Body of pancreas (tissue), 4 donors: ENCODE measurements at places on chromosomes 7 and 10.

DNA sequence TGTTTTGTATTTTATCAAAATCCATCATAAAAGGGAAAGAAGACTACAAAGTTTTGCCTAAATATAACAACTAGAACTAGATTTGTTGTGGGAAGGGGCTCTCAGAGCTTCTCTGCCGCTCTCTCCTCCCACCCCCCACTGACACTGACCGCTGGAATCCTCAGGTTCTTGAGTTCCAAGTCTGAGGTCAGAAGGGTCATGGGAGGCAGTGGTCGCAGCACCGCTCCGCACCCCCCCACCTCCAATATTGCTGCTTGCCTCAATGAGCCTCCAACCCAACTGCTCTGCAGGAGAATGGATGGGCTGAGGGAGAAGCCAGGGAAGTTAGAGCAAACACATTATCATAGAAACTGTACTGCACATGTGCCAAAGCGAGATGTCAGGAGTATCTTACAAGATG, 359.4 kb downstream of the GRID1 start:
- no peak for DNase-seq

GRCh38 chr7:138009350-138009653, 7.4 kb upstream of the CREB3L2 start:
- no peak for DNase-seq

DNA sequence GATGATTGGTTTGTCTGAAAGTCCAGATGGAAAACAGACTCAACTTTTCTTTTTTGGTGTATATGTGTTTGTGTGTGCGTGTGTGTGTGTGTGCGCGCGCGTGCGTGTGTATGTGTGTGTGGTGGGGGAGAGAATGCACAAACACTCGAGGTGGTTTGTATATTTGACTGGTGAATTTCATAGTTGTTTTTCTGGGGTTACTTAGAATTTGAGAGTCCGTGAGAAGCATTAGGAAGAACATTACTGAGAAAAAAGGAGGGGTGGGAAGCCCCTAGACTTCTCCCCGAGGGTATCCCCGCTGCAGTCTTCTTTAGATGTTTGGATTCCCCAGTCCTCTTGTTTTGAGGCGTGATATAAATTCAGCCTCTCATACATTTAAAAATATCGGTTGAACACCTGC, 6.0 kb downstream of the CAMK1D start:
- DNase-seq: no peak

DNA sequence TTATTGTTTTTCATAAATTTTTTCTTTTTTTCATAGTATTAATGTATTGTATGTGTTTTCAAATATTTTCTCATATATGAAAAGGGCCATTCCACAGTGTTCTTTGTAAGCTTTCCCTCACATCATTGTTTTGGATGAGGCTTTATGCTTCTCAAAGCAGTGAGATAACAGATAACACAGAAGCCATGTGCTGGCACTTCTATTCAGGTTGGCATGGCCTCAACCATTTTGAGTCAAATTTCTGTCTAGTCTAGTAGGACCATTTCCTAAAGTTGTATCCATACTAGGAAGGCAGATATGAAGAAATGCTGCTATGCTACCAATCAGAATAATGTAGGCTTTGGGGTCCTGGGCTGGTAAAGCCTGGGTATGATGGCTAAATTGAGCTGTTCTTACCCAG, 135.9 kb upstream of the LAMB4 start:
- no peak for DNase-seq

- DNase-seq: no peak
Measured at GRCh38 chr7:98084631-98085030, 22.0 kb upstream of the LMTK2 start.

- no peak for DNase-seq
Measured at GRCh38 chr7:127153315-127153714, 99.4 kb downstream of the GRM8 start.

DNA sequence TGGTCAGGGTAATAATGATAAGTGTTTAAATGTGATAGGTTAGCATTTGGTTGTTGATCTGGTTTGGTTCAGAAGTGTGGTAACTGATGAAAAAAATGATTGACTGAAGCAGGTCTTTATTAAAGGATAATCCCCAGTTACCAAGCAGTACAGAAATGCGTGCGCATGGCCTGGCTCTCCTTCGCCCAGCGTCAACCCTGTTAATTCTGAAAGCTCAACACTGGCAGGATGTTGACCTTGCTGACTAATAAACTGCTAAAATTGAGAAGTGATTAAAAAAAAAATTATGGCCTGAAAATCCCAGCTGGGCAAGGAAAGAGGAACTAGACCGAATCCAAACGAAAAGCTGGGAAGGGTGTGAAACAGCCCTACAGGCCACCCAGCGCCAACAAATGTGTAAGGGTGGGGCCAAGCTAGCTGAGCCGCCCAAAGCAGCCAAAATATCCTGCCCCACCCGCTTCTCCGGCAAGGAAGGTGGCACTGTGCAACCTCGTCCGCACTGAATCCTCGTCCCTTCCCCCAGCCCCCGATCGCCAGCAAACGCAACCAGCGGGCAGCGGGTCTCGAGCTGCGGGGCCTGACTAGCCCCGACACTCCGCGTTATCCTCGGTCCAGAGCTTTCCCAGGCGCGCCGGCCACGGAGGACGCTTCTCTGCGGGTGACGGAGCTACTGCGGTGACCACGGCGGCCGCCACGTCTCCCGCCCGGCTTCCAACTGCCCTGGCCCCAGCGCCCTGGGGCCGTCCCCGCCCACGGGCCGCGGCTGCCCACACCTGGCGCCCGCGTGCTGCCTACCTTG, 561 bp downstream of the SHTN1 start:
- peak; percentile 79 for DNase-seq

GRCh38 chr7:31688372-31688771, 1.4 kb downstream of the PPP1R17 start:
- DNase-seq: no peak

DNA sequence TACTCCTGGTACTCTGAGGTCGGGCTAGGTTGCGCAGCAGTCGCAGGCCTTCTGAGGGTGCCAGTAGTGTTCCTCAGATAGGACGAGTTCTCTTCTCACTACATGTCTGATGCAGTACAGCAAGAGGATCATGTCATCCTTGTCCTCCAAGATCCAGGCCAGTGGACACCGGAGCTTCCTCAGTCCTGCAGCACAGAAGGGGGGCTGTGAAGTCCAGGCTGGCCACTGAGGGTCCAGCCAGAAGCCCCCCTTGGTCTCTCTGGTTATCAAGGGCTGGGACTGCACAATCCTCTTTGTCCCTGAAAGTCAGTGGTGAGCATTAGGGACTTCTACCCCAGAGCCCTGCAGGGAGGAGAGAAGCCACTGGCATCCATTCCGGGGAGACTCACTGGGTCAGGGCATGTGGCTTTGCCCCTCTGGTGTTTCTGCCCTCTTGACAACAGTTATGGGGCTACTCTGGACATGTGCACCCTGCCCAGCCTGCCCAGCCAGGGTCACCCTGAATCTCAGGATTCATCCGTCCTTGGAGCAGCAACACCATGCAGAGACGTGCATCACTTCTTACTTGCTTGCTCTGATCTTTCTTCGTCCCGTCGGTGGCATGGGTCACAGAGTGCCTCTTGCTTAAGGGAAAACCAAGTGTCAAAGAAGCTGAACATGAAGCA, 125.7 kb downstream of the ADCY1 start:
- no peak for DNase-seq

DNA sequence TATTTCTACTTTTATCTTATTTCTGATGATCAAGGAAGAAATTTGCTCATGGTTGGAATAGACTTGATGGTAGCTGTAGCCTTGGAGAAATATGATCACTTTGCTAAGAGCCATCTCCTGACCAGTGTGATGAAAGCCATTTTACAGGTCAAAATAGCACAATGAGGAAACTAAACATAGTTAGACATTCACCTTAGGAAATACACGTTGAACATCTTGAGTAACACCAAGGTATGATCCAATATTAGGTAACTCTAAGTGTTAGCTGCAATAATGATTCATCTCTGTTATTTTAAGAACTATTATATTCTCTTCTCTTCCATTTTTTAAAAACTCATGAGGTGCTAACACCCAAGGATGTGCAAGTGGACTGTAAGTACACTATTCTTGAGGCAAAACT, 328.0 kb downstream of the PLXDC2 start:
- no peak for DNase-seq

GRCh38 chr7:69790977-69791724, 192.9 kb downstream of the AUTS2 start:
- DNase-seq: no peak

DNA sequence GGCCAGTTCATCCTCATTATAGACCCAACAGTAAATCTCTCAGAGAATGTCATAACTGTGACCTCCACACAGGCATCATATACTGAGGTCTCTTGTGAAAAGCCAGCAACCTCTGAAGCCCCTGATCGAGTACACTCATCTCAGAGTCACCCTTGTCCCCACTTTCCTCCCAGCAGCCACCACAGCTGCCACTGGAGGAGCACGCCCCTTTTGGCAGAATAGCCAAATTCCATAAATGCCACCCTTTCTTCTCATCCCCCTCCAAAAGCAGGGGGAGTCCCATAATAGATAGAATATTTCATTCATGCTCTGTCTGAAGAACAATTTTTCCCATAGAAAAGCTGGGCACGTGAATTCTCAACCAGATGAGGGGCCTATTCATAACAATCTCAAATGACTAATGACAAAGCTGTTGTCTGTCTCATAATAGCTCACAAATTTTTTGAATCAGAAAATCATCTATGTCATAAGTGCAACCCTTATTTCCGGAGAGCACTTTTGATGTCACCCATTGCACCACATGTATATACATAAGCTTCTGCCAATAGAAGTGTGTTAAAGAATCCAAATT, 47.4 kb downstream of the SGMS1 start:
- no peak for DNase-seq

DNA sequence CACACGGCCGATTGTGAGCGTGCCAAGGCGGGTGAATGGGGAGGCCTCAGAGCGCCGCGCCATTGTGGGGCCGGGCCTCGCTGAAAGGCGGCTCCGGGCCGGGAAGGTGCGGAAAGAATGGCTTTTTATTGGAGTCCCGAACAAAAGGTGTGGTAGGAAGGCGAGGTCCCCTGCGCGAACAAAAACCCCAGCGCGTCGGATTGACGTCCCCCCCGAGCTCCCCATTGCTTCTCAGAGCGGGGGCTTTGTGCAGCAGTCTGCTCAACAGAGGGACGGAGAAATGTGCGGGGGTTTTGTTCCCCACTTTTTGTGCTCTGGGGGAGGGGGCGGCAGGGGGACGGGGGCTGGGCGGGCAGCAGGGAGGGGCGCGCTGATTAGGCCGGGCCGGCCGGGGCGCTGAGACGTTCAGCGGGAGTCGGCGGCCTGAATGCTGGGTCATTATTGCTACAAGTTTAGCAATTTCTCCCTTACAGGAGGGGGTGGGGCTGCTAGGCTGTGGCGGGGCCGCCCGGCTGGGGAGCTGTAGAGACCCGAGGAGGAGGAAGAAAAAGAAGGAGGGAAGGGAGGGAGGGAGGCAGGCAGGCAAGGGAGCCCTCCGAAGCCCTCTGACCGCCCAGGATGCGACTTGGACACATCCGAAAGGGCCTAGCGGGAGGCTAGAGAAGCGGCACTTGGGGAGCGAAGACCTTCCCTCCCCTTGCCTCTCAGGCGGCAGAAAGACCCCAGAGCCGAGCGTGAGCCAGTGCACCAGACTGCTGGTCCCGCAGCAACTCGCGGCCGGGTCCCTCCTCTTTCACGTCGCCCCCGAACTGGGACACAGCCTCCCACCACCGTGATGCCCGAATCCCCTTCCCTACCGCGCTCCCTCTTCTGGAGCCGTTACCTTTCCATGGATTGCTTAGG, 4.6 kb downstream of the NKX2-3 start:
- no peak for DNase-seq

DNA sequence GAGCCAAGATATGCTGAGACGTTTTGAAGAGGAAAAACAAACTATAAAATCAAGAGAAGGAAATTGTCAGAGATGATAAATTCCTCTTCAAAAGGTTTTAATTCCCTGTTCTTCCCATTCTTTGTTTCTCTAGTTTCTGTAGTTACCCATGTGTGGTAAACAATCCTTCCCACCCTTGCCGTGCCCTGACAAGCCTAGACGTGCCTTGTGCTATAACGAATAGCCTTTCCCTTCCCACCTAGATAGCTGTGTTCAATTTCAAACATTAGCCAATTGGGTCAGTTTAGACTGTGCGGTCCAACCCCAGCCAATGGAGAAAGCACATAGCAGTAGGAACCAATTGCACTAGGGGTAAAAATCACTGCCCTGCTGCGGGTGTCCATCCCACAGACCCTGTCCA, 138.1 kb downstream of the RALA start:
- DNase-seq: no peak

DNA sequence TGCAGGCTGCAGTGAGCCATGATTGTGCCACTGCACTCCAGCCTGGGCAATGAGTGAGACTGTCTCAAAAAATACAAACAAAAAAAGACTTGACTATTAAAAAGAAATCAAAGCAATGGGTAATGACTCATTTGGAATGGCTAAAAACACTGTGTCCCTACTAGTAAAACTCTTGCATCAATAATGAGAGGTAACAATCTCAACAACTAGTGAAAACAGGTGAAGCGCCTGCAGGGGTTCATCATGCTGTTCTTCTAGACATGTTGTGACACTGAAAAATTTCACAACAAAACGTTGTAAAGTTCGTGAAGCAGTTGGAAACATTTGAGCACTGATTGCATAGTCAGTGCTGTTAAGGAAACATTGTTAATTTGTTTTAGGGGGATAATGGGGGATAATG, 26.9 kb upstream of the SLC29A4 start:
- no peak for DNase-seq

- no peak for DNase-seq
Measured at GRCh38 chr7:156577645-156578577, 62.7 kb upstream of the RNF32 start.

GRCh38 chr7:98998821-98999725, 120.7 kb downstream of the TRRAP start:
- no peak for DNase-seq

DNA sequence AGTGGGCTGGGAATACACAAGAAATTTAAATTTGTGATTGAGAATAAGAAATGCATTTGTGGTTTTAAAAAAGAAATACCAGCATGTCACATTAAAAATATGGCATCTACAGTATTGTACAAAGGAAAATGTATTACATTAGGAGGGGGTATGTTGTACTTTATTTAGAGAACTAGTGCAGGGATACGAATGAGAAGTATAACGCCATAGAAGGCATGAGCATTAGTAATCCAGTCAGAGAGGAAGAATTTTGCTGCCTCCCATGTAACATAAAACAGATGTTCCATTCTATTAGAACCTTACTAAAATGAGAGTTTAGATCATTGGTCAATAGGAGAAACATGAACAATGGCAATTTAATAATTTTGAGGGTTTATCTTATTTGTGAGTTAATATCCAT, 182.2 kb downstream of the ADK start:
- no peak for DNase-seq

GRCh38 chr10:11351801-11352200, 259.6 kb downstream of the USP6NL start:
- DNase-seq: no peak

DNA sequence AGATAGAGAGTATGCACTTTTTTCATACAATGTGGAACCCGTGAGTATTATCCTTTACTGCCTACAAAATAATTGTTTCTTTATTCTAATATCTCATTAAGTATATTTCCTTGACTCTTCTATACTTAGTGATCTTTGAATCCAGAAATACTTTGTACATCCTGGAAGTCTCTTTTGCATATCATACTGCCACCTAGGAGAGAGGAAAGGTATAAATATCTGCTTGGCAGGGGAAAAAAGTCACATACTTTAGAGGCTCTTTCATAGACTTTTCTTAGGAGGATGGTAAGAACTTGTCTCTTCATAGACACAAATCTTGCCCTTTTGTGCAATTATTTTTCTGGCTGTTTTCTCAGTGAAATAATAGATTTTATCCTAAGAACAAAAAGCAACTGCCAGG, 436.0 kb downstream of the PAXIP1 start:
- DNase-seq: no peak
